Activated CD4-positive, alpha-beta T cell treated with anti-CD3 and anti-CD28 coated beads for 36 hours (primary cell): ENCODE measurements at places on chromosomes 13 and 19. TPM values are rescaled to one million over a fixed set of nuclear protein-coding genes. Genes with fewer than 3 reads are reported as not detected.

DNA sequence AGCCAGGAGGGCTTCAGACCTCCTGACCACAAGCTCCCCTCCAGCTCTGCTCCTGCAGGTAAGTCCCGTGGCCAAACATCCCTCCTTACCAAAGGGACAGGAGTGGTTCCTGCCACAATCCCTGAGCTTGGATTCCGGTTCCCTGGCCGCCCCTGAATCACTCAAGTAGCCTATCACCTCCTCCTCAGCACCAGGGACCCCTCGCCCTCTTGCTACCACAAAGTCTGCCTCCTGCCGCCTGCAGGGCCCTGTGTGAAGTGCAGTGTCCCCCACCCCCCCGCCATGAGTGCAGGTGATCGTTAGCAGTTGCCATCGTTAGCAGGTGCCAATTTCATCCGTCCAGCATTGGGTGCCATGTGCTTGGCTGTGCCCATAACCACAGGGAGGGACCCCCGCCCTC lies 40.8 kb upstream of the RANBP3 start:
- H3K27ac ChIP-seq = no peak overlapping the region
- no peak overlapping the region for H3K4me3 ChIP-seq
- no peaks in the 10 kb centered on the region for H3K36me3 ChIP-seq
- DNase-seq = peak; percentile 49
- peaks cover 2% of the 10 kb centered on the region for H3K27me3 ChIP-seq
- H3K4me1 ChIP-seq = no peaks in the 10 kb centered on the region

- DNase-seq = peak; percentile 88
- H3K4me1 ChIP-seq = peaks cover 35% of the 10 kb centered on the region
- H3K27ac ChIP-seq = peak overlapping the region; percentile 94
- peaks cover 66% of the 10 kb centered on the region for H3K36me3 ChIP-seq
- peak overlapping the region; percentile 94 for H3K4me3 ChIP-seq
Measured at GRCh38 chr19:46784262-46785053, 3.9 kb downstream of the SLC1A5 start.

DNA sequence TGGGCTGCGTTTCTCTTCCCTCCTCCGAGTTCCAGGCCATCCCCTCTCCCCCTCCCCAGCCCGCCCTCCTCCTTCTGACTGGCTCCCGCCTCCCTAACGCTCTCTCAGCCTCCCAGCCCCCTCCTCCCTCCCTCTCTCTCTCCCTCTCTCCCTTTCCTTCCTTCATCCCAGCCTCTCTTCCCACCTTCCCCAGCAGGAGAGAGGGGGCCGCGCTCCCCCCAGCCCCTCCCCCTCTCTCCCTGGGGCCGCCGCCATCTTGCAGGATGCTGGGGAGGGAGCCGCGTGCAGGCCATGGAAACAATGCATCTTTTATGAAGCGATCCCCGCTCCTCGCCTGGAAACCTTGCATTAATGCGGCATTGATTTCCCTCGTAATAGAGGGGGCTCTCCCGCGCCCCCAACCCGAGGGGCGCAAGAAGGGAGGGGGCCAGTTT lies 42.6 kb upstream of the ADGRL1 start:
- H3K4me1 ChIP-seq = no peaks in the 10 kb centered on the region
- peak overlapping the region; percentile 46 for H3K4me3 ChIP-seq
- DNase-seq = peak; percentile 70
- no peak overlapping the region for H3K27ac ChIP-seq
- H3K36me3 ChIP-seq = no peaks in the 10 kb centered on the region
- no peaks in the 10 kb centered on the region for H3K27me3 ChIP-seq

- H3K27ac ChIP-seq = no peak overlapping the region
- no peaks in the 10 kb centered on the region for H3K4me1 ChIP-seq
- no peak for DNase-seq
- no peak overlapping the region for H3K4me3 ChIP-seq
Measured at GRCh38 chr19:468587-469256, 7.9 kb upstream of the SHC2 start.

- H3K27me3 ChIP-seq = peaks cover 55% of the 10 kb centered on the region
- H3K27ac ChIP-seq = no peak overlapping the region
- H3K4me3 ChIP-seq = no peak overlapping the region
- H3K36me3 ChIP-seq = no peaks in the 10 kb centered on the region
Measured at GRCh38 chr13:30908416-30908980, 2.4 kb downstream of the MEDAG start.

The CAB39L gene
- 4.8 TPM for total RNA-seq

The TSKS gene
- 1.9 TPM for total RNA-seq

The MAMSTR gene
- 0.70 TPM for total RNA-seq
